ENCODE measurements at places on chromosomes 5 and 9.

- H3K27ac ChIP-seq = no peak overlapping the region
- no peaks in the 10 kb centered on the region for H3K4me1 ChIP-seq
- no peaks in the 10 kb centered on the region for H3K27me3 ChIP-seq
- H3K4me3 ChIP-seq = no peak overlapping the region
- DNase-seq = no peak
- H3K36me3 ChIP-seq = no peaks in the 10 kb centered on the region
Observed at GRCh38 chr9:99401680-99402504, 179.8 kb downstream of the SEC61B start.

DNA sequence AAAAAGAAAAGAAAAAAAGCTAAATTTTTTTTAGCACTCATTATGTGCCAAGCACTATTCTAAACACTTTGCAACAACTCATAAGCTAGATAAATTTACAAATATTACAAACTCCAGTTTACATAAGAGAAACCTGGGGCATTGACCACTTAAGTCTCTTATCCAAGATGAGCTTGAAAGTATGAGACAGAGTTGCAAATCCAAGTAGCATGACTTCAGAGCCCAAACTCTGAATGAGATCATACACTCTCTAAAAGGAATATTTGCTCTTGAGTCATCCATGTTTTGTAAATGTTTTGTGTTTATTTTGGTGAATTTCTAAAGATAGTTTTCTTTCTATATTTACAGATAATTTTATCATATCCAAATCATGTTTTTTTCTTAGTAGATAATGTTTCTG is 4.0 kb upstream of the SHOC1 start:
- no peaks in the 10 kb centered on the region for H3K27me3 ChIP-seq
- H3K4me3 ChIP-seq = no peak overlapping the region
- no peak for DNase-seq
- H3K4me1 ChIP-seq = no peaks in the 10 kb centered on the region
- no peaks in the 10 kb centered on the region for H3K36me3 ChIP-seq
- H3K27ac ChIP-seq = no peak overlapping the region

DNA sequence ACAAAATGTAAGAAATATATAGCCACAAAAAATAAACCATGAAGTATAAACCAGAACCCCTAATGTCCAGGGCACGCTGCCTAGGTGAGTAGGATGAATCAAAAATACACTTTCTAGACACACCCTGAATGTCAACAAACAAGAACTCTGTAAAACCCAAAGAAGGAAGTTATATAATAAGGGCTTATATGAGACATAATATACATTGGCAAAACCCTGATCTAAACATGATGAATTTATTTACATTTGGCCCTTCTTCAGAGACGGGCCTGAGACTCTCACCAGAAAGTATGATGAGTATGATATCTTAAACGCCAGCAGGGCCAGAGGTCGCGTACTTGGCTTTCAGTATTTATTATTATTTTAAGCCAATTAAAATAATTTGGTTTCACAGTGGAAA is 125.1 kb upstream of the FST start:
- DNase-seq = no peak
- no peaks in the 10 kb centered on the region for H3K4me1 ChIP-seq
- H3K4me3 ChIP-seq = no peak overlapping the region
- no peaks in the 10 kb centered on the region for H3K36me3 ChIP-seq
- no peaks in the 10 kb centered on the region for H3K27me3 ChIP-seq

GRCh38 chr5:59099995-59100345 is 517.1 kb downstream of the RAB3C start:
- H3K4me1 ChIP-seq = no peaks in the 10 kb centered on the region
- H3K36me3 ChIP-seq = no peaks in the 10 kb centered on the region
- H3K27ac ChIP-seq = no peak overlapping the region
- no peak overlapping the region for H3K4me3 ChIP-seq
- DNase-seq = no peak

GRCh38 chr5:138037907-138038633 is 5.2 kb upstream of the FAM13B start:
- no peaks in the 10 kb centered on the region for H3K4me1 ChIP-seq
- no peaks in the 10 kb centered on the region for H3K36me3 ChIP-seq
- H3K27ac ChIP-seq = peak overlapping the region; percentile 8
- H3K4me3 ChIP-seq = no peak overlapping the region
- no peak for DNase-seq

- H3K4me1 ChIP-seq = peaks cover 37% of the 10 kb centered on the region
- H3K4me3 ChIP-seq = no peak overlapping the region
- no peaks in the 10 kb centered on the region for H3K27me3 ChIP-seq
- no peak for DNase-seq
- H3K27ac ChIP-seq = peak overlapping the region; percentile 56
- peaks cover 5% of the 10 kb centered on the region for H3K36me3 ChIP-seq
Observed at GRCh38 chr5:75566710-75567309, 44.4 kb upstream of the ANKDD1B start.

Data from right atrium auricular region (tissue), 2 donors.